ENCODE measurements at places on chromosomes 4 and X.
A peak's percentile ranks its signal among the peaks of the same experiment; 100 is the strongest.

GRCh38 chr4:39255266-39255665 is 72.9 kb downstream of the WDR19 start:
- DNase-seq: peak; percentile 82

DNA sequence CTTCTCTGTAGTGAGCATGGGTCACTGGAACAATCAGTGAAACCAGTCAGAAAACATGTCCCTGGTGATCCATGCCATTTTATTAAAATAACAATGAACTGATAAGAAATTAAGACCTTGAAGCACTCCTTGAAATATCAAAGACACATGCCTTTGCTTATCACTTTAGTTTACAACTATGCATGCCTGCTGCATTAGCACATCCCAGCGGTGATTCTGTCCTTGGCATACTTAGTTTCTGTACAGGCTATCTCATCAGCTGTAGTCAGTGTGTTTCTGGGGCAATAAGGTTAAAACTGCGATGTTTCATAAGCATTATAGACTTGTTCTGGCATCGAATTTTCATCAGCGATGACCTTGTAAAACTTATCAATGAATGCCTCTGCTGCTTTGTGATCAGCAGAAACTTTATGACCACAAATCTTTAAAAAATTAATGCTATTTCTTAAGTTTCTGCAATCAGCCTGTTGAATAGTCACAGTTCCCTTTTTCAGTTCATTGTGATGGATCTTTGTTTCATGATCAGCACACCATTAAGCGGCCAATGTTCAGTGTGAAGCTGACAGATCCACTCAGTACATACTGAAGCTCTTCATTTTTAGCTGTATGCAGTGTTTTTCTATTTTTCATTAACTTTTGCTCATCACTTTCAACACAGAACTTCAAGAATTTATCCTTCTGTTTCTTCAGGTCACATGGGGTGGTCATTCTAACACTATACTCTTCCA is 150.5 kb downstream of the RNF150 start:
- no peak for DNase-seq

DNA sequence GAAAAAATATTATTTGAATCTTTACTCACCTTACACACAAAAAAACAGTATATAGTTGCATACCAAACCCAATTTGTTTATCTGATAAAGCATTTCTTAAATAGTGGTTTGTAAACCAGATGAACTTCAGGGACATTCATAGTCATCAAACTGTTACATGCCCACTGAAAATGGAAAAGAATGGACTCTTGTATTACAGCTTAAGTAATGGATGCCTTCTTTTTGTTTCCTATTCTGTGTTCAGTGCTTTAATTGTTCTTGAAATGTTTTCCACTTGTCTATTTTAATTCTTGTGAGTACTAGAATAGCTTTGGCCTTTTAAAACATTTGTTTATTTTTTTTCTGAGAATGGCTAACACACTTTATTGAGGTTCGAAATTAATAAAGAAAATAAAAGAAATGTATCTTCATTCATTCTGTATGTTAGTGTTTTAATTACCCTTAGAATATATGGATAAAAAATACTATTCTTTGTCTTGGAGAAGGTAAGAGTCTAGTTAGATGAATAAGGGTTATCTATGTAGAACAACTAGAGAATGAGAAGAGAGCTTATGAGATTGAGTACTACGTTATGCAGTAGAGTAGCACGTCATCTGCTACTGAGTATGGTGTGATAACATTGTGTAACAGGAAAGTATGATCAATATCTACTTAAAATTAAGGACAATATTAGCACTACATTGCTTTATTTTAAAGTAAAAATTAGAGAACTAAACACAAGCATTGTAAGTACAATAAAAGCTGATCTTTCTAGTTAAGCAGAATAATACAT is 9.9 kb downstream of the CPEB2 start:
- no peak for DNase-seq

GRCh38 chrX:114710571-114710970 is 126.7 kb downstream of the HTR2C start:
- no peak for DNase-seq

GRCh38 chrX:153644356-153645125 is 2.5 kb upstream of the DUSP9 start:
- DNase-seq: no peak

DNA sequence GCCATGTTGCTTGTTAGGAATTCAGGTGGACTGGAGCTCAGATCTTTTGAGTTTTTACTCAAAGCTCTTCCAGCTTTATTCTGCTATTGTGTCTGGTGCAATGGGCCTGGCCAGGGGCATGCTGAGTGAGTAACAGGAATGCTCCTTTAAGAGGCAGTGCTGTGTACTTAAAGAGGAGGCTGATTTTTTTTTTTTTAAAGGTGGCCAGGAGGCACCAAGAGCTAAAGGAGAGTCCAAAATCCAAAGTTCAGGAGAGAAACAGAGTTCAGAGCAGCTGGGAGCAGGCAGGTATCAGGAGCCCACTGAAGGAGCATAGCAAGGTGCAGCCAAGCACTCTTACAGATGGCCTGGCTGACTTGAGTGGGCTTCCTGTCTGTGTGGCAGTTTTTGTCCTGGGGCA is 178.7 kb downstream of the FMR1NB start:
- DNase-seq: no peak

- DNase-seq: no peak
These were observed 29.8 kb downstream of the SMS start for GRCh38 chrX:21970326-21970725.

DNA sequence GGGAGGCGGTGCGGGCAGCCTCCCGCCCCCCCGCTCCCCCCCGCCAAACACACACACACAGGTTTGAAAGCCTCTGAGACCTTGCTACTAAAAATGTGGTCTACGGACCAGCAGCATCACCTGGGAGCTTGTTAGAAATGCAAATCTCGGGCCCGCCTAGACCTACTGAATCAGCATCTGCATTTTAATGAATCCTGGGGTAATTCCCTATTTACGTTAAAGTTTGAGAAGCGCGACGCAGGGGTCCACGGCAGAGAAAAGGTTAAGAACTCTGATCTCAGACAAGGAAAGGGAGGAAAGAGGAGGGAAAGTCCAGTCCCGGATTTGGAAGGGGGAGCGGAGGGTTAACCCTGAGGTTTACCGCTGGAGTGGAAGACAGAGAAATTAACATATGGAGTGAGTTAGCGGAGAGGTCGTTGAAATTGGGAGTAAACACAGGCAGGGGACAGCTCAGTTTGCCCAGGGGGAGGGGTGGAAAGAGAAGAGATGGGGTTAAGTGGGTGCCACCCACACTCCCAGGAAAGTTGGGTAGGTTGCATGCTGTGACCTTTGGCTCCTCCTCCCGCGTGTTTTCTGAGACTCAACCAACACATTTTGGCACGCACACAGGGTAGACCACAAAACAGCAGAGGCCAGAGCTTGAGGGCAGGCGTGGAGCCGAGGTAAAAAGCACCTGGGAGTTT is 483.6 kb downstream of the BCOR start:
- DNase-seq: no peak
